ENCODE measurements at places on chromosomes 2 and 18.

DNA sequence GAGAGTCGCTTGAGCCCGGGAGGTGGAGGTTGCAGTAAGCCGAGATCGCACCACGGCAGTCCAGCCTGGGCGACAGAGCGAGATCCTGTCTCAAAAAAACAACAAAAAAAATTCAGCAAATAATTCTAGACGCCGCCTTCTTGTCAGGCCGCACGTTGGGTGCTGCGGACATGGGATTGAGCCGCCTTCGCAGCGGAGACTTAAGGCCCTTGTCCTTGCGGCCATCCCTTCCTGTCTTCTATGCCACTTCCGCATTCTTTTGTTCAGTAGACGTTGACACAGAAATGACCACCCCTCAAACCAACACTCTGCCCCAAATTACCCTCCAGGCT, 15.8 kb downstream of the PTPN18 start:
- DNase-seq: no peak

DNA sequence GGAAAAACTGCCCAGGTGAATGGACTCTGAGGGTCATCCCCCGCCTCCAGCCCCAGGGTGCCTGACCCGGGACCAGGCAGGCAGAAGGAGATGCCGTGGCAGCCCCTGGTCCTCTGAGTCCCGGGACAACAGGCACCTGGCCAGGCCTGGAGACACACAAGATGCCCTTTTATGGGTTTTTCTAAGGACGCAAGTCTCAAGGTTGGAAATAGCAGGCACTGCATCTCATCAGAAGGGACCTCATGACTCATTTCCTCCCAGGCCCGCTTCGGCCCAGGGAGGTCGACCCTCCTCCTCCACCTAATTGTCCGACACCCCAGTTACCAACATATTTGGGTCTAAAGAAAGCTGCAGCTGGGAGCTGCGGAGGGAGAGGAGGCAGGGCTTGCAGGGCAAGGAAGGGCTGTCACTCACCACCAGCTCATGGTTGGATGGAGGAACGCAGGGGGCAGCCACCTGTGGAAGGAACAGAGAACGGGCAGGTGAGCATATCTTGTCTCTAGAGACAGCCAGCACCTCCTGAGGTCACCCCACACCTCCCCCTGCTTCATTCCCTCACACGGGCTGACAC, 82.9 kb downstream of the TNS1 start:
- DNase-seq: no peak

DNA sequence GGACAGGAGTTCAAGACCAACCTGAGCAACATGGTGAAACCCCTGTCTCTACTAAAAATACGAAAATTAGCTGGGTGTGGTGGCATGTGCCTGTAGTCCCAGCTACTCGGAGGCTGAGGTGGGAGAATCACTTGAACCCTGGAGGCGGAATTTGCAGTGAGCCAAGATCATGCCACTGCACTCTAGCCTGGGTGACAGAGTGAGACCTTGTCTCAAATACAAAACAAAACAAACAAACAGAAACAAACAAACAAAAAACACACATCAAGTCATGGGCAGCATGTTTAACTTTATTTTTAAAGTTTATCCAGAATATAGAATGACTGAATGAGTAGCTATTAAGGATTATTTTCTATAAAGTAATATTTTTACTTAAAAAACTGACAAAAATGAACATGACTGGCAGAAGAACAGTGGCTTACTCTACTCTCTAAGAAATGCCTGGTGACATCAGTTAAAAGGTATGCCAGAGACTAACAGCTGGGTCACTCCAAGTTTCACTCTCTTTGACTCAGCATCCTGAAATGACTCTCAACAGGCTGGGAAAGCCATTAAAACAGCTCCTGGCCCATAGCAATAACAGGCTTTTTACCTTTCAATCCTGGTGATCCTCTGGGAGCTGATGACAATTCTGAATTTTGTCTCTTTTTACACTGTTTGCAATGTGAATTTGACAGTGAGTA, 281.6 kb upstream of the STON1 start:
- DNase-seq: no peak

- DNase-seq: no peak
Measured at GRCh38 chr2:167935803-167936110, 311.6 kb downstream of the STK39 start.

DNA sequence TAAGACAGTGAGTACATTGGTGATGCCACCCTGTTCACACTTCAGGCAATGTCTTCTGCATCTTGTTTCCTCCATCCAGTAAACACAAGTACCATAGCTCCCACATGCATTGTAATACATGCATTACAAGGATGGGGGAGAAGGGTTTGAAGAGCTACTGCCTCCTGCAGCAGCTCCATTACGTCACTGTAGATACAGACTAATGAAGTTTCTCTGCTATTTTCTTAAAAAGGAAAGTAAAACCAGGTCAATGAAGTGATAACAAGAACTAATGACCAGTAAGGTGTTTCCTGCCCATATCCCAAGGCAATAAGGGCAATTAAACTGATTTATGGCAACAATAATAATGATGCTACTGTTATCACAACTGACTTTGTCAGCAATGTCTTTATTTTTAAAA, 18.2 kb upstream of the BBS5 start:
- no peak for DNase-seq

GRCh38 chr2:241618296-241618805, 18.6 kb downstream of the THAP4 start:
- DNase-seq: no peak

- no peak for DNase-seq
Measured at GRCh38 chr2:19362094-19362754, 3.8 kb upstream of the OSR1 start.

DNA sequence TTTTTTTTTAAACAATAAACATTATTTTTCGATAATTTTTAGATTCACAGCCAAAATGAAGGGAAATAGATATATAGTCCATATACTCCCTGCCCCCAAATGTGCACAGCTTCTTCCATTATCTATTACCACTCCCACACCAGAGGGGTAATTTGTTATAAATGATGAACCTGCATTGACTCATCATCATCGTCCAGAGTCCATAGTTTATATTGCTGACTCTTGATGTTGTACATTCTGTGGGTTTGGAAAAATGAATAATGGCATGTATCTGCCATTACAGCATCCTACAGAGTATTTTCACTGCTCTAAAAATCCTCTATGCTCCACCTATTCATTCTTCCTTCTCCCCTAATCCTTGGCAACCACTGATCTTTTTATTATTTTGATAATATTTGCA, 121.5 kb downstream of the LTBP1 start:
- no peak for DNase-seq

GRCh38 chr2:101076581-101076980, 74.5 kb downstream of the RPL31 start:
- DNase-seq: no peak

- DNase-seq: no peak
Measured at GRCh38 chr2:128686497-128686859, 367.8 kb upstream of the HS6ST1 start.
